Smooth muscle cell of the umbilical artery (primary cell): ENCODE measurements at places on chromosomes 11 and 22. TPM values are rescaled to one million over a fixed set of nuclear protein-coding genes. Genes with fewer than 3 reads are reported as not detected.

Gene PDE3B
- total RNA-seq, result 1.8 and 3.1 TPM in 2 replicates

Gene IGF2
- under 0.01 and 1.5 TPM in 2 replicates for total RNA-seq

Gene GGTLC3
- not detected in 2 replicates for total RNA-seq

Gene SVIP
- 3.3 and 7.7 TPM in 2 replicates for total RNA-seq

Gene PRRG4
- under 0.01 and 0.09 TPM in 2 replicates for total RNA-seq

Gene MYOD1
- not detected in 2 replicates for total RNA-seq

Gene DDT
- total RNA-seq, result 75.8 and 104 TPM in 2 replicates

Gene TMEM223
- 16.1 and 22.6 TPM in 2 replicates for total RNA-seq

Gene CASP5
- total RNA-seq, result not detected in 2 replicates

Gene CLDN5
- total RNA-seq, result 0.74 and 0.89 TPM in 2 replicates

Gene TRAPPC4
- total RNA-seq, result 105 and 115 TPM in 2 replicates

Gene GSTP1
- total RNA-seq, result 647 and 1,272 TPM in 2 replicates

Gene KCNA4
- not detected in 2 replicates for total RNA-seq

Gene MPZL3
- total RNA-seq, result 0.89 and 1.1 TPM in 2 replicates

Gene OR52B2
- total RNA-seq, result not detected in 2 replicates

Gene SPA17
- total RNA-seq, result 5.0 and 8.1 TPM in 2 replicates

Gene TECTA
- total RNA-seq, result under 0.01 and 0.18 TPM in 2 replicates

Gene APOBEC3G
- 5.0 and 7.0 TPM in 2 replicates for total RNA-seq

Gene APBB1
- 31.1 and 34.1 TPM in 2 replicates for total RNA-seq

Gene FGF19
- total RNA-seq, result not detected in 2 replicates

Gene CHADL
- total RNA-seq, result 0.97 and 3.0 TPM in 2 replicates

Gene DDTL
- total RNA-seq, result 0.59 and 0.60 TPM in 2 replicates

Gene TIMP3
- 876 and 1,947 TPM in 2 replicates for total RNA-seq

Gene DNAJB7
- not detected in 2 replicates for total RNA-seq

Gene TMEM151A
- under 0.01 and 0.42 TPM in 2 replicates for total RNA-seq

Gene CSF2RB
- total RNA-seq, result under 0.01 and 0.05 TPM in 2 replicates

Gene CALCA
- total RNA-seq, result not detected in 2 replicates

Gene CCDC87
- total RNA-seq, result 0.32 and 0.89 TPM in 2 replicates

Gene OR52E4
- not detected in 2 replicates for total RNA-seq

Gene HTR3B
- not detected in 2 replicates for total RNA-seq

Gene OR51B4
- not detected in 2 replicates for total RNA-seq

Gene CXCR5
- total RNA-seq, result not detected in 2 replicates

Gene TNNI2
- total RNA-seq, result not detected in 2 replicates
